ENCODE measurements at places on chromosomes 2 and 18.

DNA sequence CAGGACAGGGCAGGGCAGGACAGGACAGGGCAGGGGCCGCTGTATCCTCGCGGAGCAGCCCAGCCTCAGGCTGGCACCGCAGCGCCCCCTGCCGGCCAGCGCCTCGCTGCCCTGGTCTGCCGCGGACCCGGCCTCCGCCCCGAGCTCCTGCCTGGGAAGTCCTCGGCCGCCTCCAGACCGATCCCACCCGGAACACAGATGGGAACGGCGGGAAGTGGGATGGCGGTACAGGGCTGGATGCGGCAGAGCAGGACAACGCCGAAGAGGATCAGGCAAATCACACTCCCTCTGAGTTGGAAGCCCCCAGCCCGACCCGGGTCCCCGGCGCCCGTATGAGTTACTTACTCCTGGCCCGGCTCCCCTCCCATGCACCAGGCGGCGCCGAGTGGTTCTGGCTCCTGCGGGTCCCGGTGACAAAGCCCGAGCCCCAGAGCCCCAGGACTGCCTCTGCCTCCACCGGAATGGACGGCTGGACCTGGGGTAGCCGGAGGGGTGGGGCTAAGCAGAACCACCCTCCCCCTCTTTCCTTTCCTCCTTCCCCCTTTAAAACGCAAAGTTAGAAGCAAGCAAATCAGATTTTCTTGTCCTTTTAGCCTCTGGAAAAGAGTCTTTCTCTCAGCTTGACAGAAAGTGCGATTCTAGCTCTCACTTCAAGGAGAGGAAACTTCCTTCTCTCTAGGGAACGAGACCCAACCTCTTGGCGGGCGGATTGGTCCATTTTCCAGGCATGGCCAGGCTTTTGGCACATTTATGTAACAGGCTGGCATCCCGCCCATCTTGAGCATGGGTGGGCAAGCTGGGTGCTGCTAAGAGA is at the start of gene TP53I3:
TSS of gene TP53I3 (minus strand) at position 449 of the 814 bp plus-strand sequence. CDS start 508 bp downstream, outside the sequence.
- DNase-seq, result peak; percentile 76

DNA sequence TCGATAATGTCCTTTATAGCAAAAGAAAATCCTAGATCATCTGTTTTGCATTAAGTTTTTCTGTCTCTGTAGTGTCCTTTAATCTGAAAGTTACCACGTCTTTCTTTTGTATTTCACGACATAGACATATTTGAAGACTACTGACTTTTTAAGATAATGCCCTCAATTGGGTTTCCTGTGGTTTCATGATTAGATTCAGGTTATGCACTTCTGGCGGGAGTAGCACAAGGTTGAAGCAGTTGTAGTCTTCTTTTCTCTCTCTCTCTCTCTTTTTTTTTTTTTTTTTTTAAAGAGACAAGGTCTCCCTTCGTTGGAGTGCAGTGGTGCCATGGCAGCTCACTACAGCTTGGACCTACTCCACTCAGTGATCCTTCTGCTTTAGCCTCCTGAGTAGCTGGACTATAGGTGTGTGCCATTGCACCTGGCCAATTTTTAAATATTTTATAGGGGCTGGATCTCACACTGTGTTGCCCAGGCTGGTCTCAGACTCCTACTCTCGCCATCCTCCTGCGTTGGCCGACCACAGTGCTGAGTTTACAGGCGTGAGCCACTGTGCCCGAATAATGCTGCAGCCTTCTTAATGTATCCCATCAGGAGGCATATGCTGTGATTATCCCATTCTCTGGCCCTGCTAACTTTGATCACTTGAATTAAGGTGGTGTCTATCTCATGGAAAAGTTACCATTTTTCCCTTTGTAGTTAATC is 3.9 kb downstream of the INPP4A start:
- DNase-seq, result no peak

- DNase-seq, result no peak
Measured at GRCh38 chr2:201931475-201931874, 102.2 kb upstream of the FZD7 start.

GRCh38 chr2:32248299-32248698 is 16.4 kb downstream of the NLRC4 start:
- DNase-seq, result no peak
